ENCODE measurements at places on chromosomes 11 and 22. TPM values are rescaled to one million over a fixed set of nuclear protein-coding genes. Genes with fewer than 3 reads are reported as not detected.

Gene OR52N4
- total RNA-seq = not detected

DNA sequence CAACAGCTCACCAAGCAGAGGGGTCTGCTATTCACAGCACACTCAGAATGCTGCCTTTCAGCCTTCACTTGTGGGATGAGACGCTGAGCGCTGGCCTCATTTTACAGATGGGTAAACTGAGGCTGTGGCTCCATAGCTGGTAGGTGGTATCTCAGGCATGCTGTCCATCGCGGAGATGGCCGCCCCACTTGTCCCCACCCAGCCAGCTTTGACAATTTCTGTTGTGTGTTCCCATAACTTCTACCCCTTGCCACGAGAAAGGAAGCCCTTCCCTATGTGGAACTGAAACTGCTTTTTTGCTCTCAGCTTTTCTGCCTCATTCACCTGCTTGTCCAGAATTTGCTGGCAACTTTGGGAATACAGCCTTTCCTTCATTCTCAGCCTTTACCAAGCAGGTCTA is 36.1 kb upstream of the NNMT start:
- DNase-seq = no peak
- peaks cover 60% of the 10 kb centered on the region for H3K4me1 ChIP-seq
- no peaks in the 10 kb centered on the region for H3K27me3 ChIP-seq
- peak overlapping the region; percentile 17 for H3K27ac ChIP-seq

Gene FXYD2
- total RNA-seq = not detected

- H3K27me3 ChIP-seq = no peaks in the 10 kb centered on the region
- H3K36me3 ChIP-seq = peaks cover 27% of the 10 kb centered on the region
- H3K4me1 ChIP-seq = no peaks in the 10 kb centered on the region
- no peak overlapping the region for H3K4me3 ChIP-seq
These were observed 22.7 kb upstream of the C1QTNF4 start for GRCh38 chr11:47616726-47617416.

DNA sequence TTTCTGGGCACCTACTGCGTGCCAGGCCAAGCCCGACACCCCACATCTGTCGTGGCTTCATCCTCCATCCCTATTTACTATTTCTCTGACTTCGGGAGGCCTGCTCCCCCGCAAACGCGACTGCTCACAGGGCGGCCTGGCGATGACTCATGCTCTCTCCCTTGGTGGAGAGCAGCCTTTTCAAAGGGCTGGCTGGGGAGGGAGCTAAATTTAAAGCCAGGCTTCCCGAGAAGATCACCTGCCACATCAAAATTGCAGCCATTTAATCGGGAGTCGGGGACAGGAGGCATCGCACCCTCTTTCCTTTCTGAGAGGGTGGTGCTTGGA is 24.9 kb upstream of the SHISAL1 start:
- no peaks in the 10 kb centered on the region for H3K36me3 ChIP-seq
- H3K4me3 ChIP-seq = no peak overlapping the region
- DNase-seq = peak; percentile 32
- H3K4me1 ChIP-seq = peaks cover 50% of the 10 kb centered on the region
- peaks cover 12% of the 10 kb centered on the region for H3K27me3 ChIP-seq

DNA sequence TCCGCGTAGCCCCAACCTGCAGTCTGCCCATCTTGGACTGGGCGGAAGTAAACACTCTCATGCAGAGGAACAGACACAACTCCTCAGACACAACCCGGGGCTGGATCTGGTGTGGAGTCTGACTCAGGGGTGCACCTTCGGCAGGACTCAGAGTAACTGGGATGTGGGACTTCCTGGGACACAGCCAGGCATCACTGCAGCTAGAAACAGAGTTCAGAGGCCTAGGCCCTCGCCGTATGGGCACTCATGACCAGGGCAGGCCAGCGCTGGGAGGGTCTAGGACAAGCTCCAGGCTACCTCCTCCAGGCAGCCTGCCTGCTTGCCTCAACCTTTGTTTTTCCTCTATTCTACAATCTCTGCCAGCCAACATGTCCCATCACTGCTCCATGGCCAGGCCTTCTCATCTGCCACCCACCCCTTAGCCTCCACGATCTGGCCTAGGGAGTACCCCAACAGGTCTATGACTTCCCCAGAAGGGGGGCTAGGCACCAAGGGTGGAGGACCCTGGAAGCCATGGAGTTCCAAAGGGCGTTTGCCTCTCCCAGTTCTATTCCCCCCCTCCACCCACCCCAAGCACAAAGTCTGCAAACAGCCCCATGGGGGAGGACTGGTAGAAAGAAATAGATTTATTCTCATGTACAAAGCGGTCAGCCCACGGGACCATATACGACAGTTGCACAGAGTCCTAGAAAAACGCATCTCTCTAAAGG is 98.5 kb downstream of the PDE2A start:
- H3K4me3 ChIP-seq = no peak overlapping the region
- DNase-seq = no peak
- H3K36me3 ChIP-seq = peaks cover 2% of the 10 kb centered on the region
- H3K4me1 ChIP-seq = peaks cover 8% of the 10 kb centered on the region

DNA sequence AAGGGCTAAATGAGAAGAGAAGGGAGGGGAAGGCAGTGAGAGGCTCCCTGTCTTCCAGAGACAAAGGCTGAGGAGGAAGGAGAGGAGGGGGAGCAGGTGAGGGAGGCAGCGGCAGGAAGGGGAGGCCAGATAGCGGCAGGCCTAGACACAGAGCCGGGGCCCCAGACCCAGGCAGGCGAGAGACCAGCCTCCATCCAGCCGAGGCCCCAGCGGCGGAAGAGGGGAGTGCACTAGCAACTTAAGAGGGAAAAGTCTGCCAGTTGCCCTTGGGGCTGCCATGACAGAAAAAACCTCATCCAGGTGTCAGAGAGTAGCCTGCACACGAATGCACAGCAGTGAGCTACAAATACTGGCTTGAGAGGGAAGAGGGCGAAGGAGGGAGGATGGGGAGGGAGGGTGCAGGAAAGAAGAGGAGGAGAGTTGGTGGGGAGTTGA is 46.7 kb downstream of the IGLL1 start:
- H3K27me3 ChIP-seq = no peaks in the 10 kb centered on the region
- DNase-seq = peak; percentile 79
- peaks cover 3% of the 10 kb centered on the region for H3K4me1 ChIP-seq
- no peaks in the 10 kb centered on the region for H3K36me3 ChIP-seq

Gene OR5I1
- total RNA-seq = not detected

Gene LPXN
- 11.6 TPM for total RNA-seq

GRCh38 chr11:126978911-126979310 is 21.7 kb downstream of the KIRREL3 start:
- H3K4me3 ChIP-seq = no peak overlapping the region
- no peaks in the 10 kb centered on the region for H3K4me1 ChIP-seq
- H3K36me3 ChIP-seq = no peaks in the 10 kb centered on the region
- H3K27ac ChIP-seq = no peak overlapping the region
- no peak for DNase-seq

- H3K4me1 ChIP-seq = no peaks in the 10 kb centered on the region
- DNase-seq = no peak
- no peak overlapping the region for H3K27ac ChIP-seq
- H3K4me3 ChIP-seq = no peak overlapping the region
- no peaks in the 10 kb centered on the region for H3K27me3 ChIP-seq
- peaks cover 87% of the 10 kb centered on the region for H3K36me3 ChIP-seq
These were observed 33.3 kb downstream of the HIRA start for GRCh38 chr22:19398206-19398605.

Gene C11orf65
- not detected for total RNA-seq

- no peak overlapping the region for H3K27ac ChIP-seq
- no peak overlapping the region for H3K4me3 ChIP-seq
- peaks cover 18% of the 10 kb centered on the region for H3K4me1 ChIP-seq
- no peak for DNase-seq
These were observed 55.5 kb downstream of the PAK1 start for GRCh38 chr11:77418155-77418970.

Gene OR10D3
- not detected for total RNA-seq

GRCh38 chr11:119741369-119742262 is 12.6 kb upstream of the NECTIN1 start:
- H3K27ac ChIP-seq = no peak overlapping the region
- peaks cover 38% of the 10 kb centered on the region for H3K4me1 ChIP-seq
- DNase-seq = peak; percentile 72
- H3K27me3 ChIP-seq = no peaks in the 10 kb centered on the region

Gene PKP3
- total RNA-seq = 141 TPM

Gene HEPACAM
- total RNA-seq = not detected

DNA sequence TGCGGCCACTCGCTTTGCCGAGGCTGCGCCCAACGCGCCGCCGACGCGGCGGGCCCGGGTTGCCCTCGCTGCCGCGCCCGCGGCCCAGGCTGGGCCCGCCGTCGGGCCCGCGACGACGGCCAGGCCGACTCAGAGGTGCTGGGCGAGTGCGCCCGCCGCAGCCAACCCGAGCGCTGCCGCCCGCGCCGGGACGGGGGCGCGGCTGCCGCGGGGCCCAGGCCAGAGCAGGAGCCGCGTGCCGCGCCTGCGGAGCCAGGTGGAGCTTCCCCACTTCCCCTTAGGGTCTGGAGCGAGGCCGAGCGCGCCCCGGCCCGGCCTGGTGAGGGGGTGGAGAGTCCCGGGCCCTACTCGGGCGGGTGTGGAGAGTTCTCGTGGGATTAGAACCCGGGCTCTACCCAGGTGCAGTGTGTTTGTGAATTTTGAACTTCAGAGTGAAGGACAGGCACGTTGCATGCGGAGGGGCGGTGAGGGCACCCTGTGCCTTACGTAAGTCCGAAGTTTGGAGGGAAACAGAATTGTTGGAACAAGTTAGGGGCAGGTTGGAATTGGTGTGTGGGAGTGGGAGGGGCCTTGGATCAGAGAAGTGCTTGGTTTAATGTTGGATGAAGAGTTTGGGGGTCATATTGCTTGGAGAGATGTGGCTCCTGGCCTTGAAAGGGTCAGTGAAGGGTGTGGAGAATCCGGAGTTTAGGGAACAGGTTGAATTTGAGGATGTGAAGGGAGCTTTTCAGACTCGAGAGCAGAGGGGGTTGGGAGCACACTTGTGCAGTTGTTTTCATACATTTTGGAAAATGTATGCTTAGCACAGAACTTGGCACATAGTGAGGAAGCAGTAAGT is 697 bp downstream of the RNF169 start:
- no peaks in the 10 kb centered on the region for H3K36me3 ChIP-seq
- H3K4me3 ChIP-seq = peak overlapping the region; percentile 81
- peaks cover 56% of the 10 kb centered on the region for H3K4me1 ChIP-seq
- H3K27me3 ChIP-seq = no peaks in the 10 kb centered on the region
- peak overlapping the region; percentile 99 for H3K27ac ChIP-seq

- peak overlapping the region; percentile 90 for H3K27ac ChIP-seq
- no peaks in the 10 kb centered on the region for H3K36me3 ChIP-seq
- peak; percentile 72 for DNase-seq
These were observed 1.1 kb upstream of the GCAT start for GRCh38 chr22:37806409-37807333.

Gene CRYBA4
- not detected for total RNA-seq

Gene KCNQ1
- 75.9 TPM for total RNA-seq

Gene KCNJ5
- not detected for total RNA-seq

DNA sequence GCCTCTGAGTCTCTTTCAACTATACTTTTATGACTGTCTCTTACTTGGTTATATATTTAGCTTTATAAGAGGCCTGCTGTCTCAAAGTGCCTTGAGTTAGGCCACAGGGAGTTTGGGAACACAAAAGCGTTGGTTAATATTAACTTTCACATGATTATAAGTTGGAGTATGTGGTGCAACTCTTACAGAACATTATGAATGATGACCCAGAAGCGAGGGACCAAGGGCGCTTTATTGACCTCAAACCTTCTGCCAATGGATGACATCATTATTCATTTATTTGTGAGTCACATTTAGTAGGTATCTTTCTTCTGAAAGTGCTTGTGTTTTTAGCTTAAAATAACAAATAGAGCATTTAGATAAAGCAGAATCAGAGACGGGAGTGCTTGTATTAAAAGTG is 298.0 kb upstream of the ZC3H12C start:
- no peak for DNase-seq
- no peak overlapping the region for H3K27ac ChIP-seq
- H3K4me1 ChIP-seq = no peaks in the 10 kb centered on the region
- H3K27me3 ChIP-seq = no peaks in the 10 kb centered on the region

DNA sequence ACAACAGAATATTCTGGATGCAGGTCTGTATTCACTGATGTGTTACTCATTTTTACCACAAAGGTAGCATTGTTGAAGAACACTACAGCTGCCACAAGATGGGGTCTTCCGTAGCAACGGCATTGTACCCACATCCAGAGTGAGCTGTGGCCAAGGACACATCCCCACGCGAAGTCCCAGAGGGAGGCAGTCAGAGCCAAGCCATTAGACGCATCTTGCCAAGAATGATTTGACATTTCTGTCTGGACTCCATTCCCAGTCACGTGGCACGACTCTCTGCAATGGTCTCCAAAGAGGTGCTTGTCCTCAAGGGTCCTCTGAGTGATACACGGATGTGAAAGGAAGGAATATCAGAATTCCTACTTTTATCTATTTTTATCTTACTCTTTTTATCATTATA is 15.5 kb downstream of the OPCML start:
- peaks cover 7% of the 10 kb centered on the region for H3K4me1 ChIP-seq
- no peaks in the 10 kb centered on the region for H3K36me3 ChIP-seq

GRCh38 chr11:65156926-65157325 is 13.1 kb upstream of the SPDYC start:
- H3K27me3 ChIP-seq = no peaks in the 10 kb centered on the region
- no peak overlapping the region for H3K4me3 ChIP-seq
- no peak for DNase-seq

GRCh38 chr22:37762389-37762836 is 45.3 kb upstream of the GCAT start:
- no peaks in the 10 kb centered on the region for H3K27me3 ChIP-seq
- H3K4me3 ChIP-seq = no peak overlapping the region
- peaks cover 6% of the 10 kb centered on the region for H3K4me1 ChIP-seq
- H3K36me3 ChIP-seq = peaks cover 100% of the 10 kb centered on the region

DNA sequence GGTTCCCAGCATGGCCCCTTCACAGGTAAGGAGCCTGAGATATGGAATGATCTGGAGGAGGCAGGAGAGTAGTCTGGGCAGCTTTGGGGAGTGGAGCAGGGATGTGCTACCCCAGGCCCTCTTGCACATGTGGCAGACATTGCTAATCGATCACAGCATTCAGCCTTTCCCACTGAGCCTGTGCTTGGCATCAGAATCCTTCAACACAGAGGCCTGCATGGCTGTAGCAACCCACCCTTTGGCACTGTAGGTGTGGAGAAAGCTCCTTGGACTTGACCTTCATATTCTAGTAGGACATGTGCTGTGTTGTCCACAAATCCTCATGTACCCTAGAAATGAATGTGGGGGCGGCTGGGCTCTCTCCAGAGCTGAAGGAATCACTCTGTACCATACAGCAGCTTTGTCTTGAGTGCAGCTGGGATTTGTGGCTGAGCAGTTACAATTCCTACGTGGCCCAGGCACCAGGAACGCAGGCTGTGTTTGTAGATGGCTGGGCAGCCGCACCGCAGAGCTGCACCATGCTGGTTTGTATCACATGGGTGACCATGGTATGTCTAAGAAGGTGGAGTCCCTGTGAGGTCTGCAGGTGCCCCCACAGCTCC is 21.8 kb upstream of the PPP6R3 start:
- H3K27ac ChIP-seq = peak overlapping the region; percentile 42
- peaks cover 96% of the 10 kb centered on the region for H3K36me3 ChIP-seq
- H3K27me3 ChIP-seq = no peaks in the 10 kb centered on the region
- DNase-seq = no peak

DNA sequence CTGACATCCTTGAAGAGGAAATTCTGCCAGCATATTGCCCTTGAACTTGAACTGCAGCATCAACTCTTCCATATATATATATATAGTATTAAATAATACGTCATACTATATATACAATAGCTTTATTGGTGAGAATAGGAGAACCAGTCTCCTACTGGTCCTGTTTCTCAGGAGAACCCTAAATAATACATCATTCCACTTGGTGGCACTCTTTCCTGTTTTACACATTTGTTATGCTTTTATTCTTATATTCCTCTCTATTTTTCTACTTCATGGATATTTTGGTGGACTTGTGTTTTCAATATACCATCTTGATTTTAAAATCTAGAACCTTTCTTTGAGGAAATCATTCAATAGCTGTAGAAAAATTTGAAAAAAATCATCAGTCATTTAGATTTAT is 193.3 kb downstream of the TRPC6 start:
- DNase-seq = no peak
- no peaks in the 10 kb centered on the region for H3K4me1 ChIP-seq
- no peaks in the 10 kb centered on the region for H3K36me3 ChIP-seq
- no peak overlapping the region for H3K4me3 ChIP-seq
- no peak overlapping the region for H3K27ac ChIP-seq

Gene PARVA
- 69.8 TPM for total RNA-seq
